ENCODE measurements at places on chromosomes 7 and 10. TPM values are rescaled to one million over a fixed set of nuclear protein-coding genes. Genes with fewer than 3 reads are reported as not detected.

DNA sequence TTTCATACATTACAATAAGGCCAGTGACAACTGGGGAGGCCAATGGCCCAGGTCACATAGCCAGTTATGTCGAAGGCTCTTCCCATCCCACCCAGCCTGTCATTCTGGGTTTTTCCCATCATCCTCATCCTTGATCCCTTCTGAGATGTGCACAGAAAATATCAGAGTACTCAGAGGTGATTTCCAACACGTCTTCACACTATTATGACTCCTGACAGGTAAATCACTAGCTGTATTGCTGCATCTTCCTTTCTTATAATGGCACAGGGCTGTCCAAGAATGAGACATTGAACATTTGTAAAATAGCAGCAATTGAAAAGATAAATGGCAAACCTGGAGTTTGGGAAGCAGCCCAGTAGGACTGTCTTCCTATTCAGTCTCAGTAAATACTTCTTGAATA is 159.9 kb downstream of the PLXNA4 start:
- no peak overlapping the region for H3K27ac ChIP-seq
- H3K36me3 ChIP-seq = peaks cover 3% of the 10 kb centered on the region
- no peaks in the 10 kb centered on the region for H3K27me3 ChIP-seq
- peaks cover 10% of the 10 kb centered on the region for H3K4me1 ChIP-seq
- no peak for DNase-seq
- no peak overlapping the region for H3K4me3 ChIP-seq

DNA sequence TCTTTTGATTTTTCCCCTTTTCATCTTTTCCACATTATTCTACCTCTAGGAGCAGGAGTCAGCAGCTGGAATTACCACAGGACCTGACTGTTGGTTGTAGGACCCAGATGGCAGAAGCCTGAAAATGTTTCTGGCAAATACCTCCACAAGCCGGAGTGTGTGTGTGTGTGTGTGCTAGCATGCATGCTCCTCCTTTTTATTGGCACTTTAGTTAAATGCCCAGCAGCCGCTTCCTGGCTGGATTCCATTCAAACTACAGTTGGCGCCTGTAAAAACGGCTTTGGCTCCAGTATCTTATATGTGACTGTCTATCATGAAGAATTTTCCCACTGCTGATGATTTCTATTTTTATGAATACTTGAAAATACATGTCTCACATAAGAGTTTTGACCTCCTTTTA is 319.7 kb upstream of the SP4 start:
- no peaks in the 10 kb centered on the region for H3K4me1 ChIP-seq
- no peak overlapping the region for H3K4me3 ChIP-seq
- DNase-seq = no peak
- H3K36me3 ChIP-seq = no peaks in the 10 kb centered on the region
- H3K27ac ChIP-seq = no peak overlapping the region
- H3K27me3 ChIP-seq = peaks cover 15% of the 10 kb centered on the region

GRCh38 chr10:34188221-34188620 is 626.9 kb downstream of the PARD3 start:
- DNase-seq = no peak
- H3K4me3 ChIP-seq = no peak overlapping the region
- H3K27ac ChIP-seq = no peak overlapping the region
- H3K4me1 ChIP-seq = no peaks in the 10 kb centered on the region
- peaks cover 31% of the 10 kb centered on the region for H3K27me3 ChIP-seq
- no peaks in the 10 kb centered on the region for H3K36me3 ChIP-seq

ZNF727 gene
- total RNA-seq = 0.17 TPM

DNA sequence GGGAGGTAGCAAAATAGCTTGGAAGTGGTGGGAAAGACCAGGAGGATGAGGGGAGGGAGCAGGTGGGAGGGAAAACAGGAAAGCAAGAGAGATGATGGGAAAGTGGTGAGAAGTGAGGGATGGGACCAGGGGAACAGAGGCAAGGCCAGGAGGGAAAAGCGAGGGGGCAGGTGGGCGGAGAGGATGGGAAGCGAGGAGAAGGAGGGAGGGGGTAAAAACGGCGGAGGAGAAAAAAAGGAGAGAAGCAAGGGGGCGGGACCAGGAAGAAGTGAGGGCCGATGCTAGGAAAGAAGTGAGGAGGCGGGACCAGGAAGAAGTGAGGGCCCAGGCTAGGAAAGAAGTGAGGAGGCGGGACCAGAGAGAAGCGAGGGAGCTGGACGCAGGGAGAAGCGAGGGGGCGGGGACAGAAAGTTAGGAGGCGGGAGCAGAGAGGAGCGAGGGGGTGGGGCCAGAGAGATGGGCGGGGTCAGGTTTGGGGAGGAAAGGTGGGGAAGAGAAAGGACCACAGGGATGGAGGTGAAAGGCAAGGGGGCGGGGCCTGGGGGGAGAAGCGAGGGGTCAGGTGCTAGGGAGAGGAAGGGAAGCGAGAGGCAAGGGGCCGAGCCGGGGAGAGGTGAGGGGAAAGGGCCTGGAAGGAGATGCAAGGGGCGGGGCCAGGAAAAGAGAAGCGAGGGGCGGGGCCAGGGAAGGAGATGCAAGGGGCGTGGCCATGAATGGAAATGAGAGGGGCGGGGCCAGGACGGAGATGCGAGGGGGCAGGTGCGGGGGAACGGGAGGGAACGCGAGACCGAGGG is 984 bp downstream of the SMURF1 start:
- peaks cover 36% of the 10 kb centered on the region for H3K4me1 ChIP-seq
- H3K27ac ChIP-seq = peak overlapping the region; percentile 96
- H3K36me3 ChIP-seq = no peaks in the 10 kb centered on the region
- H3K4me3 ChIP-seq = peak overlapping the region; percentile 95
- H3K27me3 ChIP-seq = peaks cover 6% of the 10 kb centered on the region
- DNase-seq = peak; percentile 93

DNA sequence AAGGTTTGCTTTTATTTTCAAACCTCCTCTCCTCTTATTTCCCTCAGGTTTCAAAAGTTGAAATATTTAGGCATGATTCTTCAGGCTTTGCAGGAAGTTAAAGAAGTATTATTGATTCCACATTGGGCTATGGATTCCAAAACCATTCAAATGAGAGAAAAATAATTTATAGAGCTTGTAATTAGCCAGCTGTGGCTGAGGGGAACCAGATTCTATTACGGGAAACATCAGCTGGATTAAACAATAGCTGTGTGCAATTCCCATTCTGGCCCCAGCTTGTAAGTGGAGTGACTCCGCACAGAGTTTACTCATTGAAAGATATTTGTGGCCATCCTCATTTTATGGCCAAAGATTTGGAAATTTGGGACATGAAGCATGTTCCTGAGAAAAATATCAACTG is 77.0 kb upstream of the PHYHIPL start:
- no peaks in the 10 kb centered on the region for H3K27me3 ChIP-seq
- no peaks in the 10 kb centered on the region for H3K4me1 ChIP-seq
- no peak overlapping the region for H3K4me3 ChIP-seq
- H3K27ac ChIP-seq = no peak overlapping the region

- no peaks in the 10 kb centered on the region for H3K36me3 ChIP-seq
- H3K4me3 ChIP-seq = no peak overlapping the region
- H3K27me3 ChIP-seq = peaks cover 50% of the 10 kb centered on the region
- no peak for DNase-seq
- no peaks in the 10 kb centered on the region for H3K4me1 ChIP-seq
These were observed 39.2 kb upstream of the MSRB2 start for GRCh38 chr10:23056186-23056579.

ANXA7 gene
- 94.9 TPM for total RNA-seq

DNA sequence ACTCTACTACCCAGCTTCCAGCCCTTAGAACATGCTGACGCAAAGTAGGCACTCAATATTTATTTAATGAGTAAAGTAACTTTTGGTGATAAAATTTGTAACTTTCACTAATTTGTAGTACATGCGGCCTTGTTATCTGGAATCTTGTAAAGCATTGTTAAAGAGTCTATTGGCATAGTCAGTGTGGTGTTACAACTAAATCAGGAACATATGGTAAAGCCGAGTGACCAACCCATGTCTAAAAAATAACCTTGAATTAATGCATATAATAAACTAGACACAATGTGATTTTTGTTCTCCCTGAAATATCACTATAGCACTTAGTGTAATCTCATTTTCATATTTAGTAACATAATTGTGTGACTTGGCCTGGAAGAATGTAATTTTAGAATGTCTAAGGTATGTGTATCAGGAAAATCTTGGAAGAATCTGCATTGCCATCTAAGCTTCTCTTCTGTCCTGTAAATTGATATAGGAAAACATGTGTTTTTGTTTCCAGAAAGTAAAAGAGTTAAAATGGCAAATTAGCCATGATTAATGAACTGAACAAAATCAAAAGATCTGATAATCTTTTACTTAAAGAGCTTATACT is 256.7 kb upstream of the GNAI1 start:
- H3K4me1 ChIP-seq = no peaks in the 10 kb centered on the region
- no peaks in the 10 kb centered on the region for H3K36me3 ChIP-seq
- no peak for DNase-seq
- no peak overlapping the region for H3K4me3 ChIP-seq

- H3K27ac ChIP-seq = no peak overlapping the region
- DNase-seq = no peak
- peaks cover 9% of the 10 kb centered on the region for H3K27me3 ChIP-seq
- no peaks in the 10 kb centered on the region for H3K36me3 ChIP-seq
- peaks cover 18% of the 10 kb centered on the region for H3K4me1 ChIP-seq
These were observed 2.4 kb upstream of the ZNF33B start for GRCh38 chr10:42640610-42641229.

GRID2IP gene
- 0.17 TPM for total RNA-seq

ASZ1 gene
- not detected for total RNA-seq

CLRN3 gene
- total RNA-seq = not detected

DNA sequence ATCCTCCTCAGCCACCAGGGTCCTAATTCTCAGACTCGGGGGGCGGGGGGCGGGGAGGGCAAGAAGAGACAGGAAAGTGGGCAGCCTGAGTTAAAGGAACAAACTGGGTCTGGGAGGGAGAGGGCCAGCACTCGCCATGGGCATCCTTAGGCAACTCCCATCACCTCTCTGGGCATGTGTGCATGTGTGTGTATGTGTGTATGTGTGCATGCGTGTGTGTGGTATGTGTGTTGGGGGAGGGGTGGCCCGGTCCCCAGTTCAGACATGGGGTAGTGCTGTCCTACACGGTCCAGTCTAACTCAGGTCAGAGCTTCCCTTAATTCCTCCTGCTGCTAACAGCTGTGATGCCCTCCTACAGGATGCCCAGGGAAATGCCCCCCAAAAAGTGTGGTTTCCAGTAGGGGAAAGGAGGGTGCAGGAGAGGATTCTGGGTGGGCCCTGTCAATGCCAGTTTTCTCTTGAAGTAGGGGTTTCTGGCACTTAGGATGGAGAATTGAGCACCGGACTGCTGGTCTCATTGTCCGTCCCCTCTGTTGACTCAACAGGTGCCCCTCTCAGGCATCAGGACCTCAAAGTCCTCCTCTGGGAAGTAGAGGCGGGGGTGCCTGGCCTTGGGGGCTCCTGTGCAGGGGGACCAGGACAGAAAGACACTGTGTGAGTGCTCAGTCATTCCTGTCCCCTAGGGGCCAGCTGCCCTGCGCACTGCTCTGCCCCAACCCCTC is 15.1 kb upstream of the ZMIZ1 start:
- peaks cover 21% of the 10 kb centered on the region for H3K4me1 ChIP-seq
- no peak overlapping the region for H3K27ac ChIP-seq
- H3K27me3 ChIP-seq = peaks cover 8% of the 10 kb centered on the region
- H3K36me3 ChIP-seq = peaks cover 5% of the 10 kb centered on the region

ITIH5 gene
- total RNA-seq = not detected

GRCh38 chr10:85490431-85490830 is 876.2 kb downstream of the GRID1 start:
- no peaks in the 10 kb centered on the region for H3K36me3 ChIP-seq
- H3K4me1 ChIP-seq = no peaks in the 10 kb centered on the region
- H3K4me3 ChIP-seq = no peak overlapping the region
- DNase-seq = no peak
- no peaks in the 10 kb centered on the region for H3K27me3 ChIP-seq
- no peak overlapping the region for H3K27ac ChIP-seq

DNA sequence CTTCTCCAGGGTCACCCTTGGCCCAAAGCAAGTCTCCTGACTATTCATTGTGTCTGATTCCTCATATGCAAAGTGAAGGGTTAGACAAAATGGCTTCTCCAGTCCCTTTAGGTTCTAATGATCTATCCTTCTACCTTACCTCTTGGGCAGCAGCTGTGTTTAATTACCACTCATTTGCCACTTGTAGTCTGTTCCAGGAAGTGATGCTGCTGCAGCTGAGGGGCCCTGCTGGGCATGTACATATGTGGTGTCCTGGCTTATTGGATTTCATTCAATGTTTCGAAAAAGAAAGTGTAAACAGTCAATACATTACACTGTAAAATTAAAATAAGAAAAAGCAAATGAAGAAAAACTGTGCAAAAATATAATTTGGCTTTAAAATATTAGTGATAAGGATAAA is 36.6 kb downstream of the SCIN start:
- peaks cover 17% of the 10 kb centered on the region for H3K27me3 ChIP-seq
- no peak for DNase-seq
- H3K4me3 ChIP-seq = no peak overlapping the region
- H3K27ac ChIP-seq = no peak overlapping the region
- H3K4me1 ChIP-seq = no peaks in the 10 kb centered on the region

PON1 gene
- not detected for total RNA-seq

CFAP58 gene
- not detected for total RNA-seq

DNA sequence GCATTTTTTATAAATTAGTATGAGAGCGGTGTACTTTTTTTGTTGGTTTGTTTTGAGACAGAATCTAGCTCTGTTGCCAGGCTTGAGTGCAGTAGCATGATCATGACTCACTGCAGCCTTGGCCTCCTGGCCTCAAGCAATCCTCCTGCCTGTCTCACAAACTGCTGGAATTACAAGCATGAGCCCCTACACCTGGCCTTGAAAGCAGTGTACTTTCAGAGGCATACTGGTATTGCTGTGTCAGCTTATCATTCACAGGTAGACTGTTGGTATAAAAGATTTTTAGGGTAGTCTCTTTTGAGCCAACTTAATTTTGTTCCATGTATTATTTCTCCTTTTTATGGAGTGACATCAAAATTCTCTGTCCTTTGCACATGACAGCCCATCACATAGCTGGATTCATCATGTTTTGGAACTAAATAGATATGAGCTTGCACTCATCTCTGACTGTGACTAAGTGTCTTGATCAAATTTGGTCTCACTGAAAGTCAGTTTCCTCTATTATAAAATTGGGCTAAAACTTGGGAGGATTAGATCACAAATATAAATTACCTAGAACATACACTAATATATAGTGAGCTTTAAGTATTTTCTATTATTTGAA is 12.4 kb downstream of the GNAT3 start:
- no peaks in the 10 kb centered on the region for H3K27me3 ChIP-seq
- H3K36me3 ChIP-seq = no peaks in the 10 kb centered on the region
- H3K27ac ChIP-seq = no peak overlapping the region
- no peak for DNase-seq

TMEM176B gene
- total RNA-seq = not detected

- H3K27ac ChIP-seq = no peak overlapping the region
- no peaks in the 10 kb centered on the region for H3K36me3 ChIP-seq
- DNase-seq = no peak
- peak overlapping the region; percentile 94 for H3K4me3 ChIP-seq
- H3K4me1 ChIP-seq = peaks cover 34% of the 10 kb centered on the region
- peaks cover 68% of the 10 kb centered on the region for H3K27me3 ChIP-seq
These were observed 168.3 kb upstream of the PPP1R3A start for GRCh38 chr7:114086914-114087652.

AUTS2 gene
- 84.2 TPM for total RNA-seq

- DNase-seq = no peak
- no peak overlapping the region for H3K4me3 ChIP-seq
- H3K27ac ChIP-seq = no peak overlapping the region
- H3K36me3 ChIP-seq = no peaks in the 10 kb centered on the region
- peaks cover 7% of the 10 kb centered on the region for H3K4me1 ChIP-seq
These were observed 82.7 kb upstream of the ADAM12 start for GRCh38 chr10:126470991-126471390.

AGMO gene
- not detected for total RNA-seq
